ENCODE measurements at places on chromosomes 4 and X.

DNA sequence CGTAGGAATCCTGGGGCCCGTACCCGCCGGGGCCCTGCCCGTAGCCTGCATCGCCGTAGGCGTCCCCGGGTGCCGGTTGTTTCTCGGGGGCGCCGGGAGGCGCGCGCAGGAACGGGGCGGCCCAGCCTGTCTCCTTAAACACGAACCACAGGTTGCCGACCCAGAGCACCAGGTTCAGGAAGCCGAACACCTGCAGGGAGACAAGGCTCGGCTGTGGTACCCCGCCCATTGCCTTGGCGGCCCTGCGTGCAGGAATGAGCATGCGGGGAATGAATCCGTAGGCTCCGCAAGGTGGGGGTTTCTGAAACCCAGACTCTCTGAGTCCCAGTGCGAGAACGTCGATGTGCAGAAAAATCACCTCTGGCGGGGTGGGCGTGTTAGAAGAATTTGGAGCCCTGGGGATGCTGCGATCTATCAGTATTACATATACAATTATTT is 5.4 kb upstream of the PRICKLE3 start:
- DNase-seq = no peak

GRCh38 chr4:5992828-5993321 is 25.4 kb downstream of the C4orf50 start:
- DNase-seq = no peak

DNA sequence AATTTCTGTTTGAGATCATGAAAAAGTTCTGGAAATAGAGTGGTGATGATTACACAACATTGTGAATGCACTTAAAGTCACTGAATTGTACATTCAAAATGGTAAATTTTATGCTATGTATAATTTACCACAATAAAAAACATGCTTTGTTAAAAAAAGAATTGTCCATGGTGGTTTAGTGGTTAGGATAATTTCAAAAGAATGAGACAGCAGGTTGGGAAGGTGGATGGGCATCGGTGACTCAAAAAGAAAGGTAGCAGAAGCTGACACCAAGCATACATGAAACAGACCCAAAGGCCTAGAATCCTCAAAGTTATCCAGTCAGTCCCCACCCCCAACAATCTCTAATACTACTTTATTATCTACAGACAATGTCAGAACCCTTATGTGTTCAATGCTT is 91.1 kb downstream of the MSN start:
- no peak for DNase-seq

GRCh38 chr4:66927937-66928336 is 617.4 kb downstream of the CENPC start:
- no peak for DNase-seq

- DNase-seq = no peak
These were observed 30.5 kb upstream of the TTC29 start for GRCh38 chr4:146976145-146976544.

GRCh38 chr4:47471591-47471990 is 8.1 kb upstream of the COMMD8 start:
- no peak for DNase-seq

DNA sequence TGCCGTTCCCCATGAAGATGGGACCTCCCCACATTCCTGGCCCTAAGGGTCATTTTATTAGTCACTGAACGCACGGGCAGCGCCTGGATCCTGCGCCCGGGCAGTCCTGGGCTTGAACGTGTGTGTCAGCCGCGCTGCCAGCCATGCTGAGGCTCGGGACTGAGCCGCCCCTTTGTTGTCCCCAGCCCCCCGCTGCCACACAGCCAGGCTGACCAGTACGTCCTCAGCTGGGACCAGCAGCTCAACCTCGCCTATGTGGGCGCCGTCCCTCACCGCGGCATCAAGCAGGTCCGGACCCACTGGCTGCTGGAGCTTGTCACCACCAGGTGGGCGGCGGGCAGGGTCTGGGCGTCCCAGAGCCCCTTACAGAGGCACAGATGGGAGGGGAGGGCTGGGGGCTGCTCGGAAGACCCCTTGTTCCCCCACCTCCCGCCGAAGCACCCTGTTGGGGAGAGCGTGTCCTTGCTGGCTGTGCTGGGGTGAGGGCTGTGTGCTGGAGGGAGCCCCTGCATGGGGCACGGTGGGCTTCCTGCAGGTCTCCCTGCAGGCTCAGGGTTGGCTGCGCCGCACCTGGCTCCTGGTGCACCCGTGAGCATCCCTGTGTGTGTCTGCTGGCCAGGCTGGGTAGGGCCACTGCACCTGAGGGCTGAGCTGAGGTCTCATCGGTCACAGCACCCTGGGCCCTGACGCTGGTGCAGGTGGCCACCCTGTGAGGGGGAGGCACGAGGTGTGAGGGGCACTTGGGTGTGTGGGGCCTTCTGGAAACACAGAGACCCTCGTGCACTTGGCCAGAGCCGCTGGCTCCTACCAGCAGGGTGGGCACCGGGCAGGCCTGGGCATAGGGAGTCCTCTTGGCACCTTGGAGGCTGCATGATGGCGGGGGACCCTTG is 1.0 kb downstream of the IDUA start:
- DNase-seq = no peak

DNA sequence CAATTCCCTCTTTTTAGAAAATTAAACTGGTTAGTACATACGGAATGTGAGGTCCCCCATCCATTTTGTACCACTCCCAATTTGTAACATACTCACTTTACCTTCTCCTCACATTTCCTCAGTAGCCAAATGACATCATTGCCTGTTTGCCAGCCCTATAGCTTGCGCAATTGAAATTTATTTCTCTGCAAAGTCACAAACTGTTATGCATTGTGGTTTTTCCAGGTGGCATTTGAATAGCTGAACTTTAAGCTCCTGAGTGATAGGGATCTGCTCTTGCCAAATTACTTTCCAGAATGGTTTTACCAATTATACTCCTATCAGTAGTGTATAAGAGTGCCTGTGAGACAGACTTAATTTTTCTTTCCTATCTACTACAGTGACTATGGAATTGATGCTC is 7.7 kb downstream of the COL4A5 start:
- no peak for DNase-seq

DNA sequence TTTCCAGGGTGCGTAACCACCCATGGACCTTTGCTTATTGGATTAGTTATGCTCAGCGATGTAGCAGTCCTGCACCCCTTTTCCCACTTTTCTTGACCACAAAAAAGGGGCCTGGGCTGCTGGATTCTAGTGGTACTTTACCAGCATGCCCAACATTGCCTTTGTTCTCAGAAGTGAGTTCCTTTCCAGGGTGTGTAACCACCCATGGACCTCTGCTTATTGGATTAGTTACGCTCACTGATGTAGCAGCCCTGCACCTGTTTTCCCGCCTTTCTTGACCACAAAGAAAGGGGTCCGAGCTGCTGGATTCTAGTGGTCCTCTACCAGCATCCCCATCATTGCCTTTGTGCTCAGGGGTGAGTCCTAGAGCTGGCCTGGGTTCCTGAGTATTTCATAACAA is 138.2 kb downstream of the COX18 start:
- DNase-seq = no peak

GRCh38 chr4:6765703-6766102 is 16.8 kb upstream of the KIAA0232 start:
- DNase-seq = no peak

- no peak for DNase-seq
These were observed 10.6 kb downstream of the SLC38A5 start for GRCh38 chrX:48459483-48459882.

DNA sequence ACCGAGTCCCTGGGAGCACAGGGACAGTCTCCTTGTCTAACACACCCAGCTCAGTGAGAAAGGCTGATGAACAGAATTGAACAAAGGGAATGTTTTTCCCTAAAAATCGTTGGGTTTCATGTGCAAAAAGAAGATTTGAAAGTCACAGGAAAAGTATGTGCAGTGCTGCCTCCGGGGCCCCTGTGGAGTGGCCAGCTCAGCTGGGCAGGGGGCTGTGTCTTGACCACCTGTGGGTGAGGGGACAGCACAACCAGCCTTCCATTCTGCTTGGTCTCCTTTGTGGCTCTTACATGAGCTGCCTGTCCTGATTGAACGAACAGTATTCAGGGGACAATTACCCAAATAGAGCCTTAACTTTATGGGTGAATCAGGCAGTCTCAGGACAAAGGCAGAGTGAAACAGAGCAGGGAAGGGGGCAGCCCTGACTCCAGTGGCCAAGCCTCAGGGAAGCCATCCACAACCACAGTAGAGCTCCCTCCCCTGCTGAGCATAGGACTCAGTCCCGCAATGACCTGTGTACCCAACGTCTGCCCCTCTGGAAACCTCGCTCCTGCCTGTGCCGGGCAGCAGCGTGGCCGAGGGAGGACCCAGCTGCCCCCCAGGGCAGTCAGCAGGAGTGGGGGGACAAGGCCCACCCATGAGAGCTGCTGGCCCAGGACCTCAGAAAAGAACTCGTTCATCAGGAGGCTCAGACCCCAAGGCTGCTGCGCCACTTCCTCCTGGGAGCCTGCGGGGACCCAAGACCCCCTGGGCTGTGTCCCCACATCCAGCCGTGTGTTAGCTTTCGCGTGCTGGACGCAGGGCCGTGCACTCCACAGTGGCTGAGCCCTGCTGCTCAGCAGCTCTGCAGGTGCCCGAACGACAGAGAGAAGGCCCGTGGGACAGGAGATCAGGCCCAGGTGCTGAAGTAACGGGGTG is 59.6 kb upstream of the MXD4 start:
- DNase-seq = no peak

DNA sequence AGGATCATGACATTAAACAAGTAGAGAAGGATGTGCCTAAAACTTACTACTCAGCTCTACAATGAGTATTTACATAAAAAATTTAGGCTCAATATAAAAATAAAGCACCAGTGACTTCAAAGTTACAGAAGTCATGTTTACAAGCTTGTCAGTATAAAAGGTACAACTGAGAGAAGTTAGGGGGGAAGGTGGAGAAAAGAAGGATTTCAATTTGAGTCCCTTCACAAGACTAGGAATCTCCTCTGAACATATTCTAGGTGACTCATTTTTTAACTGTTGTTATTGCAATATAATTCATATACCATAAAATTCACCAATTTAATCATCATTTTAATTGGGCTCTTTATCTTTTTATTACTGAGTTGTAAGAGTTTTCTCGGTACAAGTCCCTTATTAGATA is 26.9 kb downstream of the FRYL start:
- DNase-seq = no peak

GRCh38 chr4:140052050-140052449 is 101.9 kb downstream of the MAML3 start:
- DNase-seq = no peak

- no peak for DNase-seq
These were observed 62.9 kb downstream of the RHOXF2B start for GRCh38 chrX:120014354-120015130.

- no peak for DNase-seq
These were observed 106.8 kb upstream of the PNPLA4 start for GRCh38 chrX:8034058-8034457.

DNA sequence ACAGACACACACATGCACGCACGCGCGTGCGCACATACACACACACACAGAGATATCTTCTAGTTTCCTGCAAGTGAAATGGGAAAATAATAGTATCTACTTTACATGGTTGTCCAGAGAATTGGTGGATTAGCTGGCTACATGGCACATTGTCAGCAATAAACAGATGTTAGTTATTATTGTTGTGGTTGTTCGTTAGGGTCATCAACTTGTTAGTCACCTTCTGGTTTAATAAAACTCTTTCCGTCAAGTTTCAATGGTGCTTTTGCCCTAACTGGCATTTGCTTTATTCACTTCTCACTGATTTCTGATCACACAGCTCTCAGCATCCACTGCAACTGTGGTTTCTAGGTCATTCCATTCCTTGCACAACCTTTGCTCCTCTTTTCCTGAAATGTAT is 25.4 kb upstream of the RASL11B start:
- DNase-seq = no peak

- no peak for DNase-seq
These were observed 86.2 kb downstream of the MAMLD1 start for GRCh38 chrX:150449313-150449712.

DNA sequence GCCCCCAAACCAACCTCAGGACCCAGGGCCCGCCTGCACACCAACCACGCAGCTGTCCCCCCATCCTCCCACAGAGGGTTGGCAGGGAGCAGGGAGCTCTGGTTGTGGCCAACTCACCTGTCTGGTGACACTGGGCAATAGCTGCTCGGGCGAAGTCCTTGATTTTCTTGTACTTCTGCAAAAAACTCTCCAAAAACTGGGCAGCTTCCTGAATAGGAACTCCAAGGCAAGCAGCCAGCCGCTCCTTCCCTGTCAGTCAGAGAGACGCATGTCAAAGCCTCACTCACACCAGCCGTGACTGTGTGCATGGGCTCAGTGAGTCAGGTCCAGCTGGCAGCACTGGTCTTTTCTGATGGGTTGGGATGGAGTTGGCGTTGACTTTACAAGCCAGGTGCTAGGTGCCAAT is 26.4 kb downstream of the NAT8L start:
- no peak for DNase-seq

GRCh38 chr4:137524725-137525369 is 7.4 kb downstream of the PCDH18 start:
- DNase-seq = no peak

GRCh38 chr4:61984260-61984909 is 784.3 kb downstream of the ADGRL3 start:
- no peak for DNase-seq
